RWPE1 (cell line): ENCODE measurements at places on chromosomes 1 and 21.

GRCh38 chr1:38225745-38226144 lies 179.2 kb upstream of the POU3F1 start:
- DNase-seq, result no peak

DNA sequence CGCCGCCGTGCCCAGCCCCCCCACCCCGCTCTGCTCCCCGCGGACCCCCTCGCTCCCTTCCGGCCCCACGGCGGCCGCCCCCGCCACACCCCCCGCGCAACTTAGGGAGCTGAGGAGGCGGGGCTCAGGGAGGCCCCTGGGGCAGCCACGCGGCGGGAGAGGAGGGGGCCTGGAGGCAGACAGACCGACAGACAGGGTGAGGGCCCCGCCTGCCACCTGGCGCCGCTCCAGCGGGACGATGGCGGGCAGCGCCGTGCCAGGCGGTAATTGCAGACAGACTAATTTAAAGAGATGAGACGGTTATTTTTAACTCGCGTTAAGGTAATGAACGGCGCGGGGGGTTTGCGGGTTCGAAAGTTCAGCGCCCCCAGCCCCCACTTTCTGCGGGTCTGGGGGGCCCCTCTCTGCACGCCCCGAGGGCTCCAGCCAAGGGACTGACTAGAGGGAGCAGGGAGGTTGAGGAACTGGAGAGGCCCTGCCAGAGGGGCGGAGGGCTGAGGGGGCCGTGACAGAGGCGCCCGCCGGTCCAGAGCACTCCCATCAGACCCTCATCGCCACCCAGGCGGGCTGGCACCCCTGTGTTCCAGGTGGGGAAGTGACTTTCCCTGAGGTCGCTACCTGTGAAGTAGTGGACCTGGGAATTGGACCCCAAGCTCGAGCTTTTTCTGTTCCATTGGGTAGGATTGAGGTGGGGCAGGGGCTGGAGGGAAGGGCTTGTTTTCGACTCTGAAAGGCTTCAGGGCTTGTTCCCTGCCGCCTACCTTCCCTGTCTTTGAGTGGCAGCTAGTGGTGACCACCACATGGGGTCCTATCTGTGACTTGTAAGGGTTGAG lies 5.4 kb downstream of the FOXO6 start:
- no peak for DNase-seq

GRCh38 chr1:171081763-171082201 lies 8.9 kb upstream of the FMO3 start:
- DNase-seq, result no peak

DNA sequence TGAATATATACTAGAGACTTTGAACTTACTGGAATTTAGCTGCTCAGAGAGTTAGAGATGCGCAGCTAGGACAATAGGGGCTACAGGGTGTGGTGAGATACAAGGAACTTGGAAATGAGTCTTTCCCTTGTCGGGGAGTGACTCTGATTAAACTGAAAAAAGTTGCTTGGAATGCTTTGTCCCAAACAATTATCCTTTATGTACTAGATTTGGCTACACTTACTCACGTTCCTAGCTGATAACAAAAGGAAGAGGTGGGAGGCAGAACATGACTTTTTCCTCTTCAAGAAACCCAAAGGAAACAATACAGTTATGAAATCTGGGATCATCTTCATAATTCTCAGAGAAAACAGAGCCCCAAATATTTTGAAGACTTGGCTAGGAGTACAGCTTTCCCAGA lies 6.9 kb upstream of the CGN start:
- DNase-seq, result no peak

DNA sequence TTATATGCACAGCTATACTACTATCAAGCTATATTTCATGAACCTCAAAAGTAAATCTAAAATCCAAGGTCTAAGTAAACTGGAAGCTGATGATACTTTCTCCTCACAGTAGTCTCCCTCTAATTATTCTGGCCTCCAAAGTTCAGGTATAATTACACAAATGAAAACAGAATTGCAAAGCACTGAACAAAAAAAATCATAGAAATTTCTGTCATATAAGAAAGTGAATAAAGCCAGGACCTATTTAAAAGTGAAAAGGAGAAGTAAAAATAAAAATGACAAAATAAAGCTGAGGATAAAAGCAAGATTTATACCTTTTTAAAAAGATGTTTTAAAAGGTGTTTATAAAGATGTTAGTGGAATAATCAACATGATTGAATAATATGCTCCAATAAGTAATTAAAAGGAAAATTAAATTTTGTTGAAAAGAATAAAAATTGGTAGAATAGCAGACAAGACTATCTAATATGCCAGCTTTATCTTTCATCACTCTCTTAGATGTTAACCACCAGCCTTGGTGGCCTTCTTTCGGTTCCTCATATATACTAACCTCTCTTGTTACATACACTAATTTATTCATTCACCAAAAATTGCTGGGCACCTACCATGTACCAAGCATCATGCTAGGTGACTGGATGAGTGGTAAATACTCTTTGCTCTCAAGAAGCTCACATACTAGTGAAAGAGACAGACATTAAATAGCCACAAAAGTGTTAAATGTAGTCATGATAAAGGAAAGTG lies 25.1 kb downstream of the SHCBP1L start:
- DNase-seq, result no peak

GRCh38 chr1:110502402-110503151 lies 16.4 kb downstream of the KCNA10 start:
- DNase-seq, result no peak

GRCh38 chr1:153122831-153123421 lies 9.6 kb upstream of the SPRR2F start:
- DNase-seq, result peak; percentile 79

- DNase-seq, result no peak
Measured at GRCh38 chr1:152359906-152360305, at the start of gene FLG2. FLG2 (minus strand) TSS chr1:152360006; CDS start chr1:152358884, 1,122 bp downstream.

DNA sequence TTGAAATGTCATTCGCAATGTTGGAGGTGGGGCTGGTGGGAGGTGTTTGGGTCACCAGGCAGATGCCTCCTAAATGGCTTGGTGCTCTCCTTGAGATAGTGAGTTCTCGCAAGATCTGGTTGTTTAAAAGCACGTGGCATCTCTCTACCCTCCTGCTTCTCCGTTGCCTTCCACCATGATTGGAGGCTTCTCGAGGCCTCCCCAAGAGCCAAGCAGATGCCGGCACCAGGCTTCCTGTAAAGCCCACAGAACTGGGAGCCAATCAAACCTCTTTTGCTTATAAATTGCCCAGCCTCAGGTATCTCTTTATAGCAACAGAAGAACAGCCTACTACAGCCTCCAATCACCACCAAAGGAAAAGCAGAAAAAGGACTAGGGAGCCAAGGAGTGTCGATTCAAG lies 80.5 kb downstream of the PDE9A start:
- DNase-seq, result no peak

GRCh38 chr1:94396356-94397010 lies 21.7 kb upstream of the ABCD3 start:
- DNase-seq, result no peak

DNA sequence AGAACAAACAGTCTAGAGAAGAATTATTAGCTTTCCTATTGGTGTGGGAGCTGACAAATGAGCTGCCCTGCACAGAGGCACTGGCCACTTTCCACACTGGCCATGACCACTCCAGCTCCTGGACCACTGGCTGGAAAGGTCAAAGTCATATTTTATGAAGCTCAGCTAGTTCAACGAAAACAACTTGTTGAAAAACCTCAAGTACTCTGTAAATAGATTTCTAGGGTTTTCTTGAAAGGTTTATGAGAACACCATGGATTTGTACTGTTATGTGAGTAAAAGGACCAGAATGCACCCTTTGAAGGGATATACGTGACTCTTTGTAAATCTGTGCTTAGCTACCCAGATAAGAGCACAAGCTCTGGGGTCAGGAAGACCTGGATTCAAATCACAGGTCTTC lies 54.5 kb upstream of the FGGY start:
- DNase-seq, result no peak

- DNase-seq, result no peak
Measured at GRCh38 chr1:101313356-101313755, 76.5 kb downstream of the S1PR1 start.

- no peak for DNase-seq
Measured at GRCh38 chr1:184509105-184509504, 122.3 kb downstream of the C1orf21 start.

DNA sequence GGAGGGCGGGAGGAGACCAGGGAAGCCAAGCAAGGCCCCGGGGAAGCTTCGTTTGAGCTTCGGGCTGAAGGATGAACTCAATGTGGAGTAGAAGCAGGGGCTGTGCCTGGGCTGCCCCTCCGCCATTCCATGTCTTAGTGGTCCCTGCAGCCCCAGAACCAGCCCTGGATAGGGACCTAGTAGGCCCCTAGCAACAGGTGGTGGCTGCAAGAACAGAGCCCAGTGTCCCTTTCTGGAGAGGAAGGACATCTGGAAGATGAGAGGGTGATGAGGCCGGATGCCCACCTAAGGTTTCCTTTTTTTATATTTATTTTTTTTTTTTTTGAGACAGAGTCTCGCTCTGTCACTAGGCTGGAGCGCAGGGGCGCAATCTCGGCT lies 27.2 kb downstream of the ECE1 start:
- DNase-seq, result no peak

- no peak for DNase-seq
Measured at GRCh38 chr1:98490099-98490498, 171.4 kb upstream of the SNX7 start.

DNA sequence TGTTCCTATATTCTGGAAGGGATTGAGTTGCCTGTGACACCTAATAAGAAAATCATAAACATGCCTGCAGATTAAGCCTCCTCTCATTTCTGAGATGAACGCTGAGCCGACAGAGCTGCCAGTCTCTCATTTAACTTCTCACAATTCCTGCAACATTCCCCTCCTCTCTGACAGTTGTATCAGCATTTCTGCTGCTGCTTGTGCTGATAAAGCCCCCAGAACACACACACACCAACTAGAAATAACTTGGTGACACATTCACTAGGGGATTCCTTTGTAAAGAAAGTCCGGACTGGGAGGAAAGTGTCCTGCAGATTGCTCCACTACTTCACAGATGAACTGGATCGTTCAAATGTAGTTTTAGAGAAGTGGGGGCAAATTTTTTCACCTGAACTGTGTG lies 437.3 kb downstream of the PLA2G4A start:
- DNase-seq, result no peak

DNA sequence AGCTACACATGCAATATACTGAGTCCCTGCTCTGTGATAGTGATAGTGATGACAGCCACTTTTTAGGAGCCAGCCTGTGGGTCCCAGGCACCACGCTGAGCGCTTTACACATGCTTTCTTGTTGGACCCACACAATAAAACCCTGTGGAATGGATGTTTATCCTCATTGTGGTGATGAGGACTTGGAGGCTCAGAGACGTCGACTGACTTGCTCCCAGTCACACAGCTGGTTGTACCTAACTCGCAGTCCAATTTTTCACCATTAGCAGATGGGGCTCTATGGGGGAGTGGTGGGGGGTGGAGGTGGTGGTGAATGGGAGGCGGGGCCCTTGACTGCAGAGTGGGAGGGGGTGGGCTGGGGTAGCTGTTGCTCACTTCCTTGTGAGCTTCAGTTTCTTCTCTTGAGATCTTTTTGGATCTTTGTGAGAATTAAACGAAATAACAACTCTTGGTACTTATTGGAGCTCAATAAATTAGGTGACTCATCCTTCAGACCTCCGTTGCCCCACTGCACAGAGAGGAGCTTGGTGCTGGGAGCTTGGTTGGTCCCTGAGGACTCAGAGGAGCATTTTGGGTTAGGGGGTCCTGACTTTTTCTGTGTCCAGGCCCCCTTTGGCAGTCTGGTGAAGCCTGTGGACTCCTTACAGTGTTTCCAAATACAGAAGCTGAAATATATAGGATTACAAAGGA lies 61.8 kb upstream of the CD1D start:
- no peak for DNase-seq

DNA sequence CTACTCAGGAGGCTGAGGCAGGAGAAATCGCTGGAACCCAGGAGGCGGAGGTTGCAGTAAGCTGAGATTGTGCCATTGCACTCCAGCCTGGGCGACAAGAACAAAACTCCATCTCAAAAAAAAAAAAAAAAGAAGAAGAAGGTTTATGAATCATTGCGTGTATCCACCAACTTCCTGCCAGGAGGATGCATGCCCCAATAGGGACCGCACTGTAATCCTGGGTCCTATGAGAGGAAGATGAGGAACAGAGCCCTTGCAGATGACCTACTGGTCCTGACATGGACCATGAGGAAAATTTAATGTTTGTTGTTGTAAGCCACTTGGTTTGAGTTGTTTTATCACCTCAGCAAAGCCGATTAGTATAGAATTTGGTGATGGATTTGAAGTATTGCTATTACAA lies 56.7 kb downstream of the PTGS2 start:
- DNase-seq, result no peak

GRCh38 chr1:232123775-232124659 lies 497.4 kb downstream of the DISC1 start:
- no peak for DNase-seq

- DNase-seq, result peak; percentile 52
Measured at GRCh38 chr1:84598846-84599741, 24.9 kb upstream of the CTBS start.

DNA sequence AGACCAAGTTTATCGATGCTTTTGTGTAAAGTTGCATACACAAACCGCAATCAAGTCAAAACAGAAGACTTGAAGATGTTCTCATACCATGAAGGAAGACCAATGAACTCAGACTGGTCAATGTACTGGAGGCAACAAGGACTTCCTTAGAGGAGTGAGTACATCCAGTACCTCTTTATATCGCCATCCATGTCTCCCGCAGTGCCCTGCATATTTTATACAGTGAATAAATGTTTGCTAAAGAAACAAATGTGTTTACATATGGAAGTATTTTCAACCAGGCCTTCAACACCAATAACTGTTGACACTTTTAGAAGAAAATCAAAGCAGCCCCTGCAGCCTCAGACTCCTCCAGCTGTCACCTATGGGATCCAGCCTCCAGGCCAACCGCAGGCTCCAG lies 125.6 kb downstream of the SMYD3 start:
- DNase-seq, result no peak
